ENCODE measurements at places on chromosomes 3 and 15.

DNA sequence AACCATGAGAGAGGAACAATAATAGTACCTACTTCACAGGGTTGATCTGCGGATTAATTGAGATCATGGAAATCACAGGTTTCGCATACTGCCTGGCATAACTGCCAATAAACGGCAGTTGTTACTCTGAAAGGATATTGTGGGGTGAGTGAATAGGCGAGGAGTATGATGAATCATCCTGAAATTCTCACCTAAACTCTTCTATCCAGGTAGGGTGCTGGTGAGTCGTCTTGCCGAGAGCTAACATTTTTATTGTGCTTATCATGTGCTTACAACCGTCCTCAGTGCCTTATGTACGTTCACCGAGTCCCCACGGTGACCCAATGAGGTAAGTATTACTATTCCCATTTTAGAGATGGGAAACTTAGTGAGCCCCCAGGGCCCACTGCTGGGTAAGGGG lies 52.4 kb upstream of the SRGAP3 start:
- no peak for DNase-seq

DNA sequence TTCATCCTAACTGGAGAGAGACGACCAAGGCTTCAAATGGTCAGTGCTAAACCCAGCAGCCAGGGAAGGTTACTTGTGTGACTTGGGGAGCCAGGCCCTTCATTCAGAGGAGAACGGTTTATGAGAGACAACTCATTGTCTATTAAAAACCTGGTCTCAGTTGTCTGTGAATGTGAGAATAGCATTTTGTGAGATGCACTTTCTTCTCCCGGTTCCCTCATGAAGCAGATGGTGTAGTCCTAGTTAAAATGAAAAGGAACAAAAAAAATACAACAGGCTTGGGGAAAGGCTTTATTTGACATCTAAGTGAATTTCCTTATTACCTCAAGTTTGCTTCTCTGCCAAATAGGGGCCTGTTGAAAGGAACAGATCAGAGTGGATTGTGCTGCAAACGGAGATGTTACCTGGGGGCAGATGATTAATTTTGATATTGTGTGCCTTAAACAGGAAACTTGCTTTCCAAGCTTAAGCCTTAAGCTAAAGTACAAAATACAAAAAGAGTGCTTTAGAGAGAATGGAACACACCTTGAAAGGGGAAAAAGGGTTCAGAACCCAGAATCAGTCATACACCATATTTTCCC lies 202.7 kb upstream of the BHLHE40 start:
- no peak for DNase-seq

DNA sequence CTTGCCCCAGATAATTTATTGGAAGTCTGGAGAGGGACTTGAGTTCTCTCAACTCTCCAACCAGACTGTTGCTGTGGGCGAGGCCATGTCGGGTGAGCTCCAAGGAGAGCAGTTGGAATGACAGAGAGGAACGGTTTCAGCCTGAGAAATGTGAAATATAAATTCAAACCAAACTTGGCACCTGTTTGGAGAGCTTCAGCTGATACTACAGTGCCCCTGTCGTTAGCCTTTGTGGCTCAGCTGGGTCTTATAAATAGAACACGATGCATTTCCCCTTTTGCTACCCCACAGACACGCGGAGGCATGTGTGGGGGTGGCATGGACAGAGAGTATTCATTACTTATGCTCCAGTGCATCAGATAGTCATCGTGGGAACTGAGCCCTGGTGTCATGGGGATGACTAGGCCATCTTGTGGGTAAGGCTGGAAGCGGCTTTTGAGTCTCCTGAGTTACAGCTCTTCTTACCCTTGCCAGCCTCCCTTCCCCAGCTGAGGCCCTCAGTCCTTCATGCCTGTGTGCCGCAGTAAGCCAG lies 15.6 kb downstream of the SMAD3 start:
- DNase-seq = no peak

DNA sequence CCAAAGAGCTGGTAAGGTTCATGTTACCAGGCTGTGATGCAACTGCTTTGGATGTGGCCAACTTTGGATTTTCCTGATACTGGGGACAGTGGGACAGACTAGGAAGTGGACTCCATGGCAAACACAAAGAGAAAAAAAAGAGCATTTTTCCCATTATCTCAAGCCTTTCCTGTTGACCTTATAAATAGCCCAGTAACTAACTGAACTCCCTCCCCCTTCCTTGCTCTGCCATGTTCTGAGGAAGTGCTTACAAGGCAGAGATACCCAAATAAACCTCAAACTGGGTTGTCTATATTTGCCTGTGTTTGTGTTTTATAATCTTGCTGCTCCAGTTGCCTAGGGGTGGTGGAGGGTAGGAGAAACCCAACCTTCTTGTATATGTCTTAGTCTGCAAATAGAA lies 27.3 kb upstream of the SLC9A9 start:
- DNase-seq = no peak

DNA sequence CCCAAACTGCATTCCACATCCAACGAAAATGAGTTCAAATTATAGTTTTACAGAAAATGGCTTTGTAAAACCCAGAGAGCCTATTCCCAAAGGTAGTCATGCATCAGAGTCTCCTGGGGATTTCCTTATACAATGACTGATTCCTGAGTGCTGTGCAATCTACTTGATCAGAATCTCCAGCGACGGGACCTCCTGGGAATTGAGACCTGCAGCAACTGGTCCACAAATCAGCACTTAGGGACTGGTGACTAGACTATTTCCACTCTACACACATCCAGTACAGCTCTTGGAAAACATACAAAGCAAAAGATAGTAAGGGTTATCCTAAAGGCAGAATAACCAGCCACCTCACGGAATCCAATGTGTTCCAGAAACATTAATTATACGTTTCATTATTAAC lies 871.0 kb upstream of the CFAP20DC start:
- DNase-seq = no peak

DNA sequence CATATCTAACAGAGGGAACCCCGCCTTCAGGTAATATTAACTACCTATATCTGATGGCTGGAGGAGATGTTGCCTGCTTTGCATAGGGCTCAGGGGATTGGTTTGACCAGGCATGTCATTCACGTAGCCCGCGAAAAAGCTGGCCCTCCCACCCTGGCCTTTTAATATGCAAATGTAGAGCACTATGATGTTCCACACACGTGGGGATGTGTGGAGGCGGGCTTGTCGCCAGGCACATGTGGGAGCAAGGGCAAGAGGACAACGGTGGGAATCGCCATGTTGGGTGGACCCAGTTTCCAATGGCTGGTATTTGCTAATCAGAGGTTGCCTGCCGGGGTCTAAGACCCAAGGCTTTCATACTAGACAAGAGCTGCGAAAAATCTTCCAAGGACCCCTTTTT lies 469.8 kb downstream of the ZPLD1 start:
- no peak for DNase-seq

DNA sequence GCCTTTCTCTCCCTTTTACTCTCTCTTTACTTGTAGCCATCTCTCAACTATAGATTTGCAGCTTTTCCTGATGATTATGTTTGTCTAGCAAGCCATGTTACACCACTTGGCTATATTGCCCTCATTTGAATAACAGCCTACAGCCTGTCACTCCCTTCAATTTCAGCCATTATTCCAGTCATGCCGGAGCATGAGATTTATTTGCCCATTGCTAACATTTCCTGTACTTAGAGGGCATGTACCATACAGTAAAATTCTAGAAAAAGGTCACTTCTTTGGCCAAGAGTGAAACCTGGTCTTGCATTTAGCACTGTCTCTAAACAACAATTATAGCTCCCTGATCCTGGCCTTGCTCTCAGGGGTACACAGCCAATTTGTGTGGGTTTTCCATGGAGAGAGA lies 221.7 kb upstream of the TMC3 start:
- no peak for DNase-seq

DNA sequence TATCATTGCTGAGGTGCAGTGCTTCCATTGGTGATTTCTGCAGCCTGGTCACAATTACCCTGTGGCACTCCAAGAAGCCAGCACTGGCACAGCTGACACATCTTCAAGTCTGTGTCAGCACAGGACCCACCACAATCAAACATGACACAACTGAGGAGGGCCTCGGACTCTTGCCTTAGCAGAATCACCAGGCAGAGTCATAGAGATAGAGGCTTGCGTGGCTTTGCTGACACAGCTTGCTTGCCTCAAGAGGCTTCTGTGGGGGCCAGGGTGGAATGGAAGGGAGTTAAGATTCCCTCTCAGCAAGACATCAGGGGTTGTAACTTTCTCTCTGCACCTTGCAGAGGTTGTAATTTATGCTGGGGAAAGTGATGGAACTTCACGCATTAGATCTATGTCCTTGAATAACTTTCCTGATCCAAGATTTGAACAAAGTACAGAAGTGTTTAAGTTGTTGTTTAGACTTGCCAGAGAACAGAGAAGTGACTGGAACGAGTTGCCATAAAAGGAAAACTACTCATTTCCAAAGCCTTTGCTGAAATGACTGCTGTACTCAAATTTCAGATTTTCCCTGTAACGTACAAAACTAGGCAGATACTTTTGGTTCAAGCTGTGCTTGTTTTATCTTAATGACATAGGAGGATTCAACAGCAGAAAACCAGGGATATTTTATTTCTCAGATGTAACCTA lies 170.7 kb downstream of the DIPK2A start:
- no peak for DNase-seq

- no peak for DNase-seq
These were observed 6.9 kb downstream of the NIPA2 start for GRCh38 chr15:22845289-22845900.

Data from activated T-helper 1 cell treated with anti-CD3 and anti-CD28 coated beads, Interleukin-2, amount 50 U/mL, for 16 hours (primary cell).